ENCODE measurements at places on chromosomes 12 and 14. TPM values are rescaled to one million over a fixed set of nuclear protein-coding genes. Genes with fewer than 3 reads are reported as not detected.

GRCh38 chr14:69090187-69090789, 62.6 kb downstream of the DCAF5 start:
- H3K36me3 ChIP-seq: peaks cover 7% of the 10 kb centered on the region
- peaks cover 14% of the 10 kb centered on the region for H3K4me1 ChIP-seq
- no peaks in the 10 kb centered on the region for H3K27me3 ChIP-seq
- no peak overlapping the region for H3K4me3 ChIP-seq
- peak; percentile 27 for DNase-seq
- H3K27ac ChIP-seq: no peak overlapping the region

- no peak overlapping the region for H3K27ac ChIP-seq
- H3K4me1 ChIP-seq: peaks cover 12% of the 10 kb centered on the region
- no peak overlapping the region for H3K4me3 ChIP-seq
Measured at GRCh38 chr12:3698218-3698974, 54.5 kb downstream of the CRACR2A start.

DNA sequence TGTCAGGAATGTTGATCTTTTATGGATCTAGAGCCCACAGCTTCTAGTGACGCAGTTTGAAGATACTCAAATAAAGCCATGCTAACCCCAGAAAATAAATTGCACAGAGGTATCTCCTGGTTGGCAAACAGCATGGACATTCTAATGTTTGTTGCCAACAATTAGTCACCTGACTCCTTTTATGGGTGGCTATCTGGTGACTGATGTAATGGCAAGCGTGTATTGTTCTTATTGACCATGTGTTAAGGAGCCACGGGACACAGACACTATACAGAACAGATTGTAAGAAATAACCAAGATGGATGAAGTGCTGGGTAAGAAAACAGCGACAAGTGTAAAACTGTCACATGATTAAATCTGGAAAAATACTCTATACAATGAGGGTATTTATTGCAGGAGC, 401.3 kb upstream of the PDE3A start:
- H3K27me3 ChIP-seq: no peaks in the 10 kb centered on the region
- peaks cover 19% of the 10 kb centered on the region for H3K4me1 ChIP-seq
- no peak overlapping the region for H3K27ac ChIP-seq
- H3K36me3 ChIP-seq: no peaks in the 10 kb centered on the region
- DNase-seq: no peak

Gene GLIPR1L2
- not detected for total RNA-seq

Gene SERPINA6
- 0.15 TPM for total RNA-seq

Gene ZCCHC8
- total RNA-seq: 25.7 TPM

DNA sequence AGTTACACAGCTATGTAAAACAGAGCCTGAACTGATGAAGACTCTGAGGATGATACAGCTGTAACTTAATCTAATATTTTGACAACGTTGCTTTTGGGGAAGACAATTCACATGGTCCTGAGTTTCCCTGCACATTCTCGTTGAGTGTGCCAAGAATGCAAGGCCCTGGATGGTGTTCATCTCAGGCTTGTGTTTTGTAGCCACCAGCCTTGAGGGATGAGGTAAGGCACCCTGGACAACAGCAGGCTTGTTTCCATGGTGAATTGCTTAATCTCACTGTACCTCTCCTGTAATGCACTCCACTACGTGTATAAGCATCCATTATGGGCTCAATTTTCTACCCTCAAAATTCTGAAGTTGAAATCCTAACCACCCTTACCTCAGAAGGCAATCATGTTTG, 2.1 kb downstream of the CATSPERB start:
- H3K27ac ChIP-seq: no peak overlapping the region
- H3K4me3 ChIP-seq: no peak overlapping the region
- no peaks in the 10 kb centered on the region for H3K4me1 ChIP-seq
- H3K36me3 ChIP-seq: no peaks in the 10 kb centered on the region
- no peaks in the 10 kb centered on the region for H3K27me3 ChIP-seq

DNA sequence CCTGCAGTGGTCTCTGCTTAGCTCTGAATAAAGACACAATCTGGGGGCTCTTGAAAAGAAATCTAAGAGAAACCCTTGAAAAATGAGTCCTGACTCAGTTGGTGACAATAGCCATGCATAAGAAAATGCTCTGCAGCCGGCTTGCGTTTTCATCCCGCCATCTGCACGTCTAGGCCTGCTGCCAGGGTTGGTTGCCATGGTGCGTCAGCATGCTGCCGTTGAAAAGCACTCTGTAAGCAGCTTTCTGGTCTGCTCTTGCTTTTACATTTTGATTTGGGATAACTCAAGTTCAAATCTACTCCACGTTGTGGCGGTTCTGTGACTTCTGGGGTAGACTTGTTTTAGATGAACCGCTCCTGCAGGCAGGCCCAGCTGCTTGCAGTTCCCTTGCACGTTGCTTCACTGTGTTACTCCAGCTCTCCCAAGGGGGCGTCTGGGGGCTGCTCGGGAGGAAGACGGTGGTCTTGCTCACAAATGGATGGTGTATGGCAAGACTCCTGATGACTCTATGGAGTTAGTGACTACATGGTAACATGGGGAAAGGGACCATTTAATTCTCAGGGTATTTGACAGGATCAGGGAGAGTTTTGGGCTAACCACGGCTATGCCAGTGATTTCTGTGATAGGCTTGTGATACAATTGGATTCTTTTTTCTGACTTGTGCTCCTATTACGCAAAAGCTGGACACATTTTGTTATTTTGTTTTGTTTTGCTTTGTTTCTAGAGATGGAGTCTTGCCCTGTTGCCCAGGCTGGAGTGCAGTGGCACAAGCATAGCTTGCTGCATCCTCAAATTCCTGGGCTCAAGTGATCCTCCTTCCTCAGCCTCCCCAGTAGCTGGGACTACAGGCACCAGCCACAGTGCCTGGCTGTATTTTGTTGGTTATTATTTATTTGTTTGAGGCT, 15.8 kb downstream of the WNT5B start:
- no peak for DNase-seq
- no peak overlapping the region for H3K27ac ChIP-seq
- H3K36me3 ChIP-seq: no peaks in the 10 kb centered on the region
- no peaks in the 10 kb centered on the region for H3K27me3 ChIP-seq
- H3K4me1 ChIP-seq: 0 out of 2 replicates have a peak, but pooled peaks cover under 1% of the 10 kb centered on the region

DNA sequence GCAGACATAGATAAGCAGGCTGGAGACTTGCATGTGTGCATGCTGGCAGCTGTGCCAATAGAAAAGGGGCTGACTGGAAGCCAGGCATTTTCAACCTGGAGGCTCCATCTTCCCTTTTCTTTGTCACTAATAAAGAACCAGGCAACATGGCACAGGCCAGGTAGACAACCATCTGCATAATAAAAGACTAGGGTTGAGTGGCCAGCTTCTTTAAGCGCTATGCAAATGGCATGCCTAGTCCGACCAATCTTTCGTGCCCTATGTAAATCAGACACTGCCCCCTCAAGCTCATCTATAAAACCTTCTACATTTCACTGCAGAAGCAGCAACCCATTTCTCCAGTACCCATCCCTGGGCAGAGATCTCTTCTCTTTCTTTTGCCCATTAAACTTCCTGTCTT, 4.6 kb upstream of the KLRC1 start:
- no peak overlapping the region for H3K27ac ChIP-seq

Gene ADAMTS20
- 6.0 TPM for total RNA-seq

GRCh38 chr14:73810478-73811163, 41.0 kb upstream of the PTGR2 start:
- H3K27ac ChIP-seq: no peak overlapping the region
- no peaks in the 10 kb centered on the region for H3K4me1 ChIP-seq
- no peaks in the 10 kb centered on the region for H3K27me3 ChIP-seq
- no peak overlapping the region for H3K4me3 ChIP-seq

DNA sequence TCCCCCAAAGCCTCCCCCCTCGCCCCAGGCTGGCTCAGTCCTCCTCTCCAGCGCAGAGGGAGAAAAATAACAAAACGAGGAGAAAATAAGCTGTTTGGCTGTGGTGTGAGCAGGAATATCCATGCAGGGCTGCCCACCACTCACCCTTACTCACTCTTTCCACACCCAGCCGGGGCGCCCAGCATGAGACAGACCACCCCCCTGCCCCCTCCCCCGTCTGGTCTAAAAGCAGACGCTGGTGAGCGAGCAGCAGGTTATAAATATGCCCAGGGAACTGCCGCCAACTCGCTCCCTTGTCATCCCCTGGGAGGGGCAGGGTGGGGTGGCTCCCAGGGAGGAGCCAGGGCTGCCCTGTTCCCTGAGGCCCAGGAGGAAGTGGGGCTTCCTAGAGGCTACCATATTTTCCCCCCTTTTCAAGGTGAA, 7.4 kb downstream of the WNT1 start:
- no peak for DNase-seq
- no peak overlapping the region for H3K27ac ChIP-seq
- no peak overlapping the region for H3K4me3 ChIP-seq
- peaks cover 12% of the 10 kb centered on the region for H3K4me1 ChIP-seq
- H3K36me3 ChIP-seq: no peaks in the 10 kb centered on the region

Data from WTC11 (cell line).